Posterior vena cava (tissue), 2 donors: ENCODE measurements at places on chromosomes 3 and 15.

DNA sequence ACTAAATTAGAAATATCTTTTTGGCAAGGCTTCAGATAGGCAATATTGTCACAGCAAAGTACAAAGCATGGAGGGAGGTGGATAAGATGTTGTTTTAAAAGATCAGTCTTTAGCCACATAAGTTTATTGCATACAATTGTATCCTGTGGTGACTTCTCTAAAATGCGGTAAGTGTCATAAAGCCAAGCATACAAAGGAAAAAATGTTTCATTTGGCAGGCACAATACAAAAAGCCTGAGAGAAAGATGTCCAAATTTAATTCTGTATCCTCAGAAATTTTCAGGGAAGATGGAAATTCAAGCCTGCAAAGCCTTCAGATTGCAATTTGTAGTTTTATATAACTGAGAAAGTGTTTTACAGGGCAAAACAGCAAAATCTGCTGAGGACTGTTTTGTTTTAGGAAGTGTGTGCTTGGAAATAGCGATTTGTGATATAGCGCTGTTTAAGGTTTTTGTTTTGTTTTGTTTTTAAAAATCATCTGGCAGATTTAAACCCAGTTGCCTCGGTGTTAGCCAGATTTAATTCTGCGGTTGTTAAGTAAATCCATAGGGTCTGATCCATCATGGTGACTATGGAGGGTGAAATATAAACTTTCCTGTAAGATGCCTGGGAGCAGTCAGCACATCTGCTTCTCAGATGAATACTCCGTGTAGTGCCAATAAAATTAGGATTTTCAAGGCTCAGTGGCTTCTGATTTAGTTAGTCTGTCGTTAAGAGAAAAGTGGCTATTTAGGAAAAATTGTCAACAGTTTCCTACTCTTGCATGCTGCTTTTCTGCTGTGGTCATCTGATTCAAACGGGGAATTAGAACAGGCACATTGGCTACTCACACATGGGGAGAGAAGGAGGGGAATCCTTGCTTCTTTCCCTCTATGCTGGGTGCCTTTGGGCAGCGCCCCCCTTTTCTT lies 8.0 kb downstream of the KAT2B start:
- DNase-seq, result no peak

GRCh38 chr3:172908771-172909270 lies 158.3 kb downstream of the ECT2 start:
- no peak for DNase-seq

- no peak for DNase-seq
Observed at GRCh38 chr15:88104357-88104756, 152.2 kb downstream of the NTRK3 start.

GRCh38 chr3:72274493-72275330 lies 489.8 kb upstream of the PROK2 start:
- no peak for DNase-seq

DNA sequence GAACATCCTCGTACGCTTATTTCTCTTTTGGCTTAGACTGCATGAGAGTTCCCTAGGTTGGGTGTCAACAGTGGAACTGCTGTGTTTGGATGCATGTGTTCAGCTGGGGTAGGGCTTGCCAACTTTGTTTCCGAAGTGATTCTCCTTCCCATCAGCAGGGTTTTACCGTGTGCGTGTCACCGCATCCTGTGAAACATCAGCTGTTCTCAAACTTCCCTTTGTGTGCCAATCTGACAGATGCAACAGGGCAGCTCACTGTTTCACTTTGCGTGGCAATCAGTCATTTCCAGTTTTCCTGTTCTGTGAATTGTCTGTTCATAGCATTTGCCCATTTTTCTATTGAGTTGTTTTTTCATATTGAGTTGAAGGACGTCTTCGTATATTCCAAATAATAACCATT lies 218.8 kb downstream of the VPS13C start:
- no peak for DNase-seq

DNA sequence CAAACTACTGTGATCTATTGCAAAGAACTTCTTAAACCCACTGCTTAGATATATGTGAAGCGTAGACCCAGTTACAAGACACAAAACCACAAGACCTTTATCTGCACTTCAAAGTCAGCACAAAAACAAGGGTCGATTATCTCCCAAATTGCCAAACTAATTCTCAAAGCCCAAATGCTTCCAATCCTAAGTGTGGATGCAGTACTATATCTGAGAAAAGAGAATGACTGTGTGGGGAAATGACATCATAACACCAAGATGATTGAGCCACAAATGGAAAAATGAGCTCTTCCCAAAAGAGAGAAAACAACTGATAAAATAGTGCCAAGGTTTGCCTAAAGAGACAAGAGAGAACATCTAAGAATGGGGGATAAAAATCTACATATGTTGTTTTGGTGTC lies 86.2 kb downstream of the MEIS2 start:
- no peak for DNase-seq
